ENCODE measurements at places on chromosomes 1 and 21.
A peak's percentile ranks its signal among the peaks of the same experiment; 100 is the strongest.

GRCh38 chr1:103514920-103515503 lies 10.5 kb upstream of the RNPC3 start:
- peak; percentile 68 for DNase-seq

DNA sequence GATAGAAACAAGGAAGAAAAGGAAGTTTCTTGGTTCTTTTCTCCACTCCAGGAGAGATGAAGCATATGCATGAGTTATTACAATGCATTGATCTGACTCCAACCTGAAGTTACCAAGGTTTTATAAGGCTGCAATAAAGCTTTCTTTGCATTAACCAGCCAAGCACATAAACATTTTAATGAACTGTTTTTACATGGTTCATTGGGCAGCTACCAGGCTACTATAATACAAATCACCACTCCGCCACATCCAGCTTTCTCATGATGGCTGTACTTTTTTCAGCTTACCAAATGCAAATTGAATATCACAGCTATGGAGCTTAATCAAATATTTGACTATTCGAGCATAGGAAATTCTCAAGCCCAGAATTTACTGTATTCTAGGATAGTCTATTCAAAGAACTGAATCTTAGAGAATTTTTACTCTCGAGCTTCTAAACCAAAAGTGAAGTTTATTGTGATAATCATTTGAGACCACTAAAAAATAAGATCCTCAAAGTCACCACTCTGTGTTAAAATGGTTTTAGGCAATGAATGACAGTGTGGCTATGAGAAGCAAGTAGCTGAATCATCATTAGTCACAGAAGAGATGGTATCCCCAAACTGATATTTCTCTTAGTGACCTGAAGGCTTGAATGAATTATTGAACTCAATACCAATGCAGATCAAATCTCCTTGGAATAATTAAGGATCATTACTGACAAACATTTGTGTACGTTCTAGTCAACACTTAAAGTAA lies 58.6 kb upstream of the ZNF281 start:
- DNase-seq = no peak

DNA sequence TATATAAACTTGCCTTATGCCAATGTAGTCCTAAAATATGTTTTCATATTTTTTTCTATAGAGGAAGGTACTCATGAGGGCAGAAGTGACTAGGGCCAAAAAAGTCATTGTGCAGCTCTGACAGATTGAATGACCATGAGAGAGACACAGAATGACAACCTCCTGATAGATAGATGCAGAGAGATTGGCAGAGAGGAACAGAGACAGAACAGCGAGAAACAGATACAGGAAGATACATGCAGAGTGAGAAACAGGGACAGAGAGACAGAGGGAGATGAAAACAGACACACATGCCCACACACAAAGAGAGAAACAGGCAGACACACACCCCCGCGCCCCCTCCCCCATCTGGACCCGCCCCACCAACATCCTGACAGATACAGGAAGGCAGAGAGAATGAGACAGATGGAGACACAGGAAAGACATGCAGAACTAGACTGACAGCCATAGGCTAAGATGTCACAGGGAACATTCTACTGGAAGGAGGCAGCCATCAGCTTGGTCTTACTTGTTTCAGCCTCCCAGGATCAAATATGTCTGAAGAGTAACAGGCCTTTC lies 211.1 kb downstream of the ST6GALNAC3 start:
- no peak for DNase-seq

DNA sequence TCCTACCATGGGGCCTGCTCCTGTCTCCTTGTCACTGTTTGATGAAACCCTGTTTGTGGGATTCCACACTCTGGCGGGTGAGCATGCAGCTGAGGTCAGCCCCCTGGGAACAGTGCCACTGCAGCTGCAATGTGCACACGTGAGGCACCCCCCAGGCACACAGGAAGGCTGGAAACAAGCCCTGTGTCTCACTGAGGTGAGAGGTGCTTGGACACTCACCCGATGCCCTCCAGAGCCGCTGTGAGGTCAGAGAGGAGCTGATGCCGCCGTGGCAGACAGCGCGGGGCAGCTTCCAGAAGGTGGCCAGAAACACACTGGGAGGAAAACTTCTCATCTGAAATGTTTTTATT lies 49.7 kb downstream of the SLX9 start:
- no peak for DNase-seq

DNA sequence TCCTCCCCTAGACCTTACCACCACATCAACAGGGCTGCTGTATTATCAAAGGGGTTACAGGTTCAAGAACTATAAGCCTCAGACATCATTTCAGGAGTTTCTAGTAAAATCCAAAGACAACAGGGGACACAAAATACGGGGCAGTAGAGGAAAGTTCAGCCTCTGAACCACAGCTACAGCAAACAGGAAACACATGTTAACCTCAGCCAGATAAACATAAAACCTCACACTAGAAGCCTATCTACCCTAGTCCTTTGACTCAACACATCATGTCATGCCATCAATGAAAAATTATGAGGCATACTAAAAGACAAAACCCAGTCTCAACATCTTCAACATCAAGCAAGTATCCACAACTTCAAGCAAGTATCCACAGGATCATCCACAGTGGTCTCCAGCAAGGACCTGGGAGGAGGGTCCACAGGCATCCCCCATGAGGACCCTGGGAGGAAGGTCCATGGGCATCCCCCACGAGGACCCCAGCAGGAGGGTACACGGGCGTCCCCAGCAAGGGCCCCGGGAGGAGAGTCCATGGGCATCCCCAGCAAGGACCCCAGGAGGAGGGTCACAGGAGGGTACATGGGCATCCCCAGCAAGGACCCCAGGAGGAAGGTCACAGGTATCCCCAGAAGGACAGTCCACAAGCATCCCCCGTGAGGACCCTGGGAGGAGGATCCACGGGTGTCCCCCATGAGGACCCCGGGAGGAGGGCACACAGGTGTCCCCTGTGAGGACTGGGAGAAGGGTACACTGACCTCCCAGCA lies 440.0 kb downstream of the MATN1 start:
- DNase-seq = no peak

- DNase-seq = no peak
Measured at GRCh38 chr1:203456577-203456976, 19.0 kb upstream of the PRELP start.

GRCh38 chr21:34771512-34772028 lies 102.8 kb downstream of the CLIC6 start:
- DNase-seq = peak; percentile 77

GRCh38 chr1:183019860-183020259 lies 3.4 kb upstream of the LAMC1 start:
- no peak for DNase-seq

DNA sequence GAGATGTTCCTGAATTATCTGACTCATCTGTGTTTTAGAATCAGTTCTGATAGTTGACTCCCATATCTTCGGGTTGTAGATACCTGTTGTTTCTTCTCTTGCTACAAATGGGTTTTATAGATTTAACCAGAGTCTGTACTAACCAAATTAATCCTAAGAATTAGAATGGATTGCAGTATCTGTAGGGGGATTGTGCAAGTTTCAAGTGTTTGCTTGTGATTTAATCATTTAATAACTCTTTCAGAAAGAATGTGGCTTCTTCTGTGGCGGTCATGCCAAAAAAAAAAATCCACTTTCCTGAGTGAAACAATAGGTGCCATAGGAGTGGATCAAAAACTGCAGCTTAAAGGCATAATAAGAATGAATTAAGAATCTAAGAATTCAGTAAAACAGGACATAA lies 9.4 kb downstream of the IPO9 start:
- DNase-seq = no peak

DNA sequence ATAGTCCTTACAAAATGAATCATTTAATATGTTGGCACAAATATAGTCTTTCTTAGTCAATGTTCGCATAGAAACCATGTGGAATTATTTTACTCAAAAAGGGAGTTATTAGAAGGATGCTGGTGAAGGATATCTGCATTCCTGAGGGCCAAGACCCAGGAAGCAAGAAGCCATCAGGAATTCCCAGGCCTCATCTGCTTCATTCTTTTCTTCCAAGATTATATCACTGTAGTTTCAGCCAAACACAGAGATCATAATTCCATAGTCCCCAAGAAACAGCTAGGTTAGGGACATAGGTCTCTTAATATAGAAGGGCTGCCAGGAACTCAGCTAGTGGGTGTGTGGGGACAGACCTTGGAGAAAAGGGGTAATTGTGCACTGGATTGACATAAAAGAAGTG lies 28.6 kb upstream of the DISC1 start:
- peak; percentile 9 for DNase-seq

GRCh38 chr1:10539411-10540043 lies 64.8 kb downstream of the PEX14 start:
- peak; percentile 62 for DNase-seq

DNA sequence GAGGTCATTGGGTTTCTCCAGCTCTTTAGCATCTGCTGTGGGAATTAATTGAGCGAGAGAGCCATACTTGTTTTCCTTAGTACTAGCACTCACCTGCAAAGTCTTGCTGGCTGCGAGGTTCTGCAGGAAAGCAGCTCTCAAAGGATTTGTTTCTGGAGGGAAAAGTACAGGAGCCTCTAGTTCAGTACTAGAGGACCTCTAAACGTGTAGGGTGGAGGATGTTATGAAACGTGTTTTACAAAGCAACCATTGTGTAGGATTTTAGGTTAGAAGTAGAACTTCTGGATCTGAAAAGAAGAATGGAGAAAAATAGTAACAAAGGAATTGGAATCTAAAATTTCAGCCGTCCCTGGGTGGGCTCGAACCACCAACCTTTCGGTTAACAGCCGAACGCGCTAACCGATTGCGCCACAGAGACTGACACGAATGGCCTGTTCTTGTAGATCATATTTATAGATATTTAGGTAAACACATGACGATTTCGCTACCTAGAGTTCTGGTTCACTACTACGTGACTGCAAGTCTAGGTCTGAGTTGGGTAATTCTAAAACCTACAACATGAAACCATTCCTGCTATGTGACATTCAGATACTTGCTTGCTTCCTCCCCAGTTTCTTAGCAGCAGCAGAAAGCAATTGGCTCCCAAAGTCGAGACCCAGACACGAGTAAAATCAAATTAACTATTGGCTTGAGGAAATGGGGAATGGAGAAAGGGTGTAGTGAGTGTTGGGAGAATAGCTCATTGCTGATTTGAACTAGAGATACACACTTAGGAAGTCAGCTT lies 60.2 kb upstream of the CFAP126 start:
- DNase-seq = peak; percentile 53

GRCh38 chr21:44890961-44891541 lies 17.6 kb upstream of the PTTG1IP start:
- no peak for DNase-seq

DNA sequence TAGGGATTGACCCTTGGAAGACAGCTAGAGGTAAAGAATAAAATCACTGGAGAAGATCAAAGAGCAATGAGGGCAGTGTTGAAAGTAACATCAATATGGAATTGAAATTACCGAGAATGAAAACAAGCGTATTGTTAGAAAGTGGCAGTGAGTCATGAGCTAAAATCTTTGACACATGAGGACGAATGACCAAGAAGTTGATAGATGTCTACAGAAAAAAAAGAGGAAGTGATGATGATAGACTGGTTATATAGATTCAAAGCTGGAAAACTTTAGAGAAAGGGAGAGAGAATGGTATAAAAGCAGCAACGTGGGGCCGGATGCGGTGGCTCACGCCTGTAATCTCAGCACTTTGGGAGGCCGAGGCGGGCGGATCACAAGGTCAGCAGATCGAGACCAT lies 12.5 kb upstream of the DNM3 start:
- DNase-seq = no peak

DNA sequence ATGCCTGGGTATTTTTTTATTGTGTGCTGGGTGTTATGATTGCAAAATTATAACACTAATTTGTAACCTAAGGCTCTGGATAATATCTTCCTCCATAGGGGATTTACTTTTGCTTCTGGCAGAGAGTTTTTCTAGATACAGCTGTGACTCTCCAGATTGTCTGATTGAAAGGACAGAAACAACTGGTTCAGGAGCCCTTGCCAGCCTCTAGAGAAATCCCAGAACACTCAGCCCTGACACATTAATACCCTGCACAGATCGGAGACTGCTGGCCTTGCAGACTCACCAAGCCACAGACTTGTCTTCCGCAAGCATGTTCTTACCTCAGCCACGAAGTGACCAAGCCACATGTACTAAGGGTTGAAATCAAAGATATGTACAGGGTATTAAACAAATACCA lies 10.7 kb downstream of the C1orf146 start:
- DNase-seq = no peak

DNA sequence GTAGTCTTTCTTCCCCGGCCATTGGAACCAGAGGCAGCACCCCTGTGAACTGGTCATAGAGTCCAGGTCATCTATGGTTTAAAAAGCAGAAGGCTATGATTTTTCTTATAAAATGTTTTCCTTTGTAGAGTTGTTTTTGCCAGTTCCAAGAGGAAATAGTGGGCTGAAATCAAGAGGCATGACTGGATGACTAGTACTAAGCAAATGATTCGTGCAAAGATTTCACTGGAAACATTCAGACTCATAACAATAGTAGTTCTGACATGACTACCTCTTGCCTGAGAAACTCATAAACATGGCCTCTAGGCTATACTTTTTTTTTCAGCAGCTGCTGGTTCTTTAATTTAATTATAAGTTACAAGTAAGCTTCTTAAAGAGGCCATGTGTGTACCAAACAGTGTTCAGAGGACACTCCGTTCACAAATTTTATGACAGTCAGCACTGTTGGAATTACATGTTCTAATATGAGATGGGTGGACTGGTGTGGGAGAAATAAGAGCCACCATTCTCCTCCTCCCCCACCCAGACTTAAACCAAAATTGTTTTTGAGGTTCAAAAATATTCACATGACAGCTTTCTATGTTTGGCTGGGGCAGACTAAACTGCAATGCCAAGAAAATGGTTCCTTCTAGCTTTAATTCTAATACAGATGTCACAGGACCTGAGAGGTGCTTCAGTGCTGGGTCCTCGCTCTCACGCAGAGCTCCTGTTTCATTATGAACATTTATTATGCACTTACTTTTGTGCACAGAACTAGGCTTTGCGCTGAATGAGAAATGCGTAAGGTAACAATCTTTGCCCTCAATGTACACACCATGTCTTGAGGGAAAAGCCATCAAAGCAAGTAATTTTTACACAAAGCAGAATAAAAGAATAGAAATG lies 147.5 kb downstream of the ZC3H11B start:
- DNase-seq = peak; percentile 25

- no peak for DNase-seq
Measured at GRCh38 chr1:212513586-212513985, 80.9 kb downstream of the NENF start.

DNA sequence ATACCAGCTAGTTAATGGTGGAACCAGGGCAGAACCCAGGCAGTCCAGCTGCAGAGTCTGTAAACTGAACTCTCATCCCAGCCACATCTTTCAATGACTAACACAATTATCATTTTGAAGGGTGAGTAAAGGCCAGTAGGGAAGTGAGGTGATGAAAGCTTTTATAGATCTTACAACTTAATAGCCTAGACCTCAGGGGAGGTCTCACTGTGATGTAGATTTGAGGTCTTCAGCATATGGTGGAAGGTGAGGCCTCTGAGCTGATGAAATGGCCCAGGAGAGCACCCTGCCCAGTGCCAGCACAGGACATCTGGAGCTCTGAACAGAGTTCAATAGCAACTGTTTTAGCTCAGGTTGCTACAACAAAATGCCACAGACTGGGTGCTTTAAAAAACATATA lies 44.8 kb upstream of the POU2F1 start:
- peak; percentile 46 for DNase-seq

DNA sequence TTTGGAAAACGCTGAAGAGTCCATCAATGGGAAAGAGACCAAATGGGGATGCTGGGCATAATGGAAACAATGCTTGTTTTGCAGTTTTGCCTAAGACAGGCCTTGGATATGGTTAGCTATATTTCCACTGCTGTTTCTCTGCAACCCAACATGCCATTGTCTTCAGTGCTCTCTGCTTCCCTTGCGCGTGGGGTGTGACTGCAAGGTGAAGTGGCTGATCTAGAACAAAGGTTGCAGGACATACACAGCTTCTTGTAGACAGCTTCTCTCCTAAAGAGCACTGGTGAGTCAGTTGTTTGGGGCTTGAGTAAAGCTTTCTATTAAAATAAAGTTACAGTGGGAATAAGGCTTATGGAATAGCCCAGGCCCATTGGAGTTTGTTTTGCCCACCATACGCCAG lies 33.0 kb downstream of the RUNX1 start:
- DNase-seq = no peak
